ENCODE measurements at places on chromosomes 4 and X.

GRCh38 chrX:129802863-129803262 lies 23.1 kb downstream of the SASH3 start:
- no peak for DNase-seq

DNA sequence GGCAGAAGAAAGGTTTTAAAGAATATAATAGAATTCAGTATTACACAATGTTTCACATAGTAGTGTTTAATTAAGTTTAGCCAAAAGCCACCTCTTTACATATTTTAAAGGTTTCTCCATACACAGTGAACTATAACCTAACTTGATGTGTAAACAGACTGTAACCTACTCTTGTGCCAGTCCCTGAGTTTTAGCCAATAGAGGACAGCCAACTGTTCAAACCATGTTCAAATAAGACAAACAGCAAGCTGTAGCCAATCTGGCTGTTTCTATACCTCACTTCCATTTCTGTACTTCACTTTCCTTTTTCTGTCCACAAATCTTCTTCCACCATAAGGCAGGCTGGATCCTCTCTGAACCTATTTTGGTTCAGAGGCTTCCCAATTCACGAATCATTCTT lies 65.2 kb downstream of the TEX13C start:
- no peak for DNase-seq

GRCh38 chr4:23779839-23780238 lies 110.0 kb downstream of the PPARGC1A start:
- no peak for DNase-seq

GRCh38 chrX:21155916-21156315 lies 218.3 kb upstream of the CNKSR2 start:
- no peak for DNase-seq

DNA sequence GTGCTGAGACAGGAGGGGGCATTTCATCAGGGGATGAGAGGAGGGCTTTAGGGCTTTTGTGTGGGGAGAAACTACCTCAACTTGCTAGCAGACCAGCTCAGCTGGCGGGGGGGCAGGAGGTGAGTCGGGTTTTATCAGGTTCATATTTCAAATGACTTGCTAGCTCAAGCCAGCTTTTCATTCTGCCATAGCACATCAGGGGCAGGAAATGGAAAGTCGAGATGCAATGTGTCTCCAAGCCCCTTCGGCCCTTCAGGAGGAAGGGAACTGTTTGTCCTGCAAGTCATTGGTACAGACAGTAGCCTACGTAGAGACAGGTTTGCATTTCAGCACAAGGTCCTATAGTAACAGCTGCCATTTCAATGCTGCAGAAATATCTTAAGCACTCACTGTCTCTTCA lies 194.1 kb downstream of the PTTG2 start:
- DNase-seq: no peak

DNA sequence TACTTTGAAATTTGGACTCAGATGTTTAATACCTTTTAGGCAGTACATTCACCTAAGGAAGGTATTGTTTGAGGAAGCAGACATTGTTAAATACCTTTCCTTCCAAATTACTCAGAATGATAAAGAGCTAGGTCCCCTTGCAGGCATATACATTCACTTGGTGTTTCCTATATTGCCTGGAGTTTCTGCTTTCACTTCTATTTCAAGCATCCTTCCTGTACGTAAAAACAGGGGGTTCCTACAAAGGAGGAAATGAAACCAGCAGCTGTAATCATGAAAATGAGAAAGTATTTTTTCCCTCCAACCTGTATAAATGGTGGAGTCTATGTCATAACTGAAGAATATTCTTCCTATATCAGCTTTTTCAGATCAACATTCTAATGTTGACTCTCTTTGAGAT lies 90.4 kb upstream of the RASGEF1B start:
- DNase-seq: no peak

- DNase-seq: no peak
Observed at GRCh38 chrX:136438192-136438591, 49.6 kb upstream of the BRS3 start.

DNA sequence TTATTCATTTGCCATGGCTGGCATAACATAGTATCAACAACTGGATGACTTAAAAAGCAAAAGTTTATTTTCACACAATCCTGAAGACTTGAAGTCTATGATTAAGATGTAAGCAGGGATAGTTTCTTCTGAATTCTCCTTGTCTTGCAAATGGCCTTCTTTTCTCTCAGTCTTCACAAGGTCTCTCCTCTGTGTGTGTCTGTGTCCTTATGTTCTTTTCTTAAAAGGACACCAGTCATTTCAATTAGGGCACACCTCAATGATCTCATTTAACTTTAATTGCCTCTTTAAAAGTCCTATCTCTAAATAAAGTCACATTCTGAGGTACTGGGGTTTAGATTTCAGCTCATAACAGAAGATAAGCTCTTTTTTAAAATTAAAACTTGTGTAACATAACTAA lies 399.7 kb downstream of the PABPC4L start:
- DNase-seq: no peak

DNA sequence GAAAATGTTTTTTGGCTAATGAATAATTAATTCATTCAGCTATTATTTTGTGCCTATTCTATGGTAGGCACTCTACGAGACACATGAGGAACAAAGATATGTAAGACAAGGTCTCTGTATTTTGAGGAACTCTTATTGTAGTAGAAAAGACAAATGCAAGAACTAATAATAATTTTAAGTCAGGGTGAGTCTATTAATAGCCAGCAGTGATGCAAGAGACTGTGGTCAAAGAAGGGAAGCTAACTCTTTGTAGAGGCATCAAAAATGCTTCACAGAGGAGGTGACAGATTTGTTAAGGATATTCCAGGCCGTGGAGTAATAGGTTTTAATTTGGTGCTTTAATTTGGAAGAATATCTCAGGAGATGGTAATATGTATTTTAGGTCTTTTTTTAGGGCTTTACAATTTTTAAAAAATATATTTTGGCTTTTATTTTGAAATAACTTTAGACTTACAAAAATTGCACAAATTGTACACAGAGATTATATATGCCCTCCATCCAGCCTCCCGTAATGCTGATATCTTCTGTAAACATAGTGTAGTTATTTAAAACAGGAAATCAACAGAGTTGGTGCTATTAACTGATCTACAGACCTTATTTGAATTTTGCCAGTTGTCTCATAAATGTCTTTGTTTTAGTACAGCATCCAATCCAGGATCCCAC lies 48.1 kb downstream of the DCLK2 start:
- DNase-seq: no peak

GRCh38 chr4:86918539-86919072 lies 16.2 kb upstream of the AFF1 start:
- no peak for DNase-seq

GRCh38 chr4:115090483-115091075 lies 22.8 kb downstream of the NDST4 start:
- DNase-seq: no peak

DNA sequence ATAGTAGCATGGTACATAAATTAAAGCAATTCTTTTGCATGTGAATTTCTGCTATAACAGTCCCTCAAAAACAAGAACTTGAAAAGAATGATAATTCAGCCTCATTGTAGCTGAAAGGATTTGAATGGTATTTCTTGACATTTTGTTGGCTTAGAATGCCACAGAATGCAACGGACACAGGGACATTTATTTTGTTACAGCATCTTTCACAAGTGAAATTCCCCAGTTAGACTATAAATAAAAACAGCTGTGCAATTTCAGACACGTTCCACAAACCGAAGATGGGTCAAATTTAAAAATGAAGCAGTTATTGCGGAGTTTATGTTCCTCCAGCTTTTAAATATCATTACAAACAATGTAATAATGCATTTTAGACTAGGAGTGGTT lies 82.8 kb upstream of the AMELX start:
- no peak for DNase-seq
